Femur (tissue), 1 donor: ENCODE measurements at places on chromosomes 13 and 19.

DNA sequence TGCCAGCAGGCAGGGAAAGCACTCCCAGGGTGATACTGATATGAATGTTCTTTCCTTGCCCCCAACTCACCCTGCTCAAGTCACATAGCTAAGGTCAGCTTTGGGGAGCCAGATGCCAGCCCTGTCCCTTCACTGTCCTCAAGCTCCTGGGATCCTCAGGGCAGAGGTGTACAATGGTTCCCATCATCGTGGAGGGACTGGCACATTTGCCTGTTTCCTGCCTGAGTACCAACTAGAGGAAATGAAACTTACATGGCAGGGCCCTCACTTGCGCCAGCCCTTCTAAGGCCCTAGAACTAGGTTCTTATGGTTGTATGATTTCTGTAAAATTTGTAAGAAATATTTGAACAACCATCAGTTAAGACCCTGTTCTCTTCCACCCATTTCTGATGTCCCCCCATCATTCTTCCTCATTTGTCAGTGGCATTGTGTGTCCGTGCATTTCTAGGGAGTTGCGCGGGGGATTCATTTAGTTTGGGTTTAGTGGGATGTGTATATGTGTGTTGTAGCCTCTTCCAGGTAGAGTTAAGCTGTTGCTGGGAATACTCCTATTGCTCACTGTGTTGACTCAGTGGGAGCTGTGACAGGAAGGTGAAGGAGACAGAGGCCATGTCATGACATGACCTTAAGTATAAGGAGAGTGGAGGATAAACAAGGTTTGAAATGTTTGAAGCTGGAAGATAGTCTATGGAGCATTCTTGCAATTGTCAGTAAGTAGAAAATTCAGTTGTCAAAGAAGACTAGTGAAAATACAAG is 41.3 kb upstream of the RCBTB2 start:
- DNase-seq, result no peak

GRCh38 chr13:43879755-43880181 is at the start of gene LACC1:
Gene LACC1, plus strand, starts transcription at chr13:43879904. Its CDS starts 1,082 bp downstream, at chr13:43880986.
- no peak for DNase-seq

DNA sequence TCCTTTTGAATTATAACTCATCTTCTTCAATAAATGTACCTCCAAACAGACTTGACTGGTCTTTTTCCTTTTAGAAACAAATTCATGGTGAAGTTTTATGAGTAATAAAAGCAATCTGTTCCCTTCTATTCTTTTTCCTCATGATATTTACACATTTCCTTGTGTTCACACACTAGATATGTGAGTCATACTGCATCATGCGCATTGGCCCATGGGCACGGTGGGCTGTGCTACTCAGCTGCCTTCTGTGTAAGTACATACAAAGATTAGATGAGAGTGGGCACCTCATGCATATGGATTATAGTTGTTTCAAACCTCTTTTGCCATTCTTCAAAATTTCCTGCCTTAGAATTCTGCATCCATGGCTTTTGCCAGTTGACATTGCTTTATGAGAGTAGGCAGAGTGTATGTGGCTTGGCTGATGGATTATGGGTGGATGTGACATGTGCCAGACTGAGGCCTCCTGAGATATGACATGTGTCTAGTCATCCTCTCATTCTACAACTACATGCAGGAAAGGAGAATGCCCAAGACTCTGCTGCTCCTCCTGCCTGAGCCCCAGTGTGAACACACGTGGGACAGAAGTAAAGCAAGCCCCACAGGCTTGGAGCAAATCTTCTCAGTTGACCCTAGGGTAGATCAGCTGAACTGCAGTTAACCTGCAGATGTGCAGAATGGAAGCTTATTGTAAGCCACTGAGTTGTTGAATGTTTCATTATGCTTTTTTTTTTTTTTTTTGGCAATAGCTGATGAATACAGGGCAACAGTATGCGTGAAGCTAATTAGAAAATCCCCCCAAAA is 109.9 kb downstream of the RBM26 start:
- no peak for DNase-seq

GRCh38 chr13:99966064-99966805 is 5.3 kb downstream of the ZIC5 start:
- no peak for DNase-seq

- no peak for DNase-seq
These were observed 10.5 kb upstream of the CHAMP1 start for GRCh38 chr13:114303700-114304327.

- DNase-seq, result peak; percentile 27
These were observed 104.6 kb upstream of the ZNF98 start for GRCh38 chr19:22526661-22527272.

DNA sequence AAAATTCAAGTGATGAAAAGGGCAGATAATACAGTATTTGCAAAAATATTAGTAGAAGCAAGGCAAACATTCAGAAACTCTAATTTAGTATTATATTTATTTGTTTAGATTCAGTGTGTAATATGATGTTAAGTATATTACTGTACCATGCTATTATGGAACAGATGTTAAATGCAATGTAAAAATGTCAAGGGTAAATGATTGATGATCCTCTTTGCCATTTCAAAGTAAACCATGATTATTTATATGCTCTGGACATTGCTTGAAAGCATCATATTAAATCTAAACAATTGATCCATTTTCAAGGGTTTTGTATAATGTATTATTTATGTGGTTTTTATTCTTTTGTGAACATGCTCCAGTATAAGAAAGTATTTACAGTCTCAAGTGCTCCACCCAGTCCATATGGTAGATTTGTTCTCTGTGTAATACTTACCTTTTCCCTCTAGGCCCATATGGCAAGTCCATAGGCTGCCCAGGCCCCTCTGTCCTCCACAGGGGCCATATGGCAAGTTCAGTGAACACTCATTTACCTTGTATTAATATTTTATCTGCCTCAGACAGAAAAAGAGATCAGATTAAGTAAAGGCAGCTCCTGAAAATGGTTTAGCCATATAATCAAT is 353.5 kb downstream of the DACH1 start:
- no peak for DNase-seq
